Esophagus mucosa (tissue), 1 donor: ENCODE measurements at places on chromosomes 11 and 22. TPM values are rescaled to one million over a fixed set of nuclear protein-coding genes. Genes with fewer than 3 reads are reported as not detected.

The DNAJB7 gene
- total RNA-seq: not detected

The OR51B2 gene
- not detected for total RNA-seq

- ATAC-seq: no peak
Measured at GRCh38 chr11:31813391-31814175, 2.5 kb upstream of the PAX6 start.

DNA sequence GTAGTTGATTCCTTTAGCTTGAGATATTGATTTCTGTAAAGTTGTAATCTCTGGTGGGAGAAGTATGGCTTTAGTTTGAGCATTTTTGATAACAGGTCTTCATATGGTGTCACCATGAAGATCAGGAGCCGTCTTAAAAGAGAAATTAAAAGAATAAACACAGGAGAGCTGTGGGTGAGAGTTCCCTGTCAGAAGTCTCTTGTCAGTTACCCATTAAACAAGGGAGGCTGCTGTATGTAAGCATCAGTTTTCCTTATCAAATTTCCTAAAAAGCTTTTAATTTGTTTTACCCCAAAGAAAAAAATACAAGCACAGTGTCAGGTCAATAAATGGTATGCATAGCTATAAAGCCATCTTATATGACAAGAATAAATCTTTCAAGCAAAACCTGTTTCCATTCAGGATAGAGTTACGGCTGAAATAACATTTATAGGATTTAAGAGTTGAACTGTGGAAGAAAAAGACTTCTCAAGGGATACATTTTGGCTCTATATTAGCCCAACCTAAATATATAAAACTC lies 767.5 kb downstream of the JRKL start:
- ATAC-seq: no peak

DNA sequence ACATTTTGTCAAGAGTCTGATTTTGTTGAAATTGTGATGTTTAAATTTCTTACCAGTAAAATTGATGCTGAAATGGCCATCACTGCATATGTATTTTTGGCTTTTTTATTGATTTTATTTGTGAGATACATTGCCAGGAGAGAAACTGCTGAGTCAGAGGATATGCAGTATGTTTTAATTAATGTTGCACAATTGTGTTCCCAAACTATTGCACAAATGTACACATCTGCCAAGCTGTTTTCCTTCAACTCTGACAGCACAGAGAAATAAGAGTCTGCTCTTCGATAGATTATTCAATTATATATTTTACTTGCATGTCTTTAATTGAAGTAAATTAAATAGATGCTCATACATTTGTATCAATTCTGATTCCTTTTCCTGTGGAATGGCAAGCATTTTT lies 640.2 kb upstream of the LUZP2 start:
- no peak for ATAC-seq

- ATAC-seq: no peak
Measured at GRCh38 chr11:117176186-117176585, 2.4 kb upstream of the SIDT2 start.

DNA sequence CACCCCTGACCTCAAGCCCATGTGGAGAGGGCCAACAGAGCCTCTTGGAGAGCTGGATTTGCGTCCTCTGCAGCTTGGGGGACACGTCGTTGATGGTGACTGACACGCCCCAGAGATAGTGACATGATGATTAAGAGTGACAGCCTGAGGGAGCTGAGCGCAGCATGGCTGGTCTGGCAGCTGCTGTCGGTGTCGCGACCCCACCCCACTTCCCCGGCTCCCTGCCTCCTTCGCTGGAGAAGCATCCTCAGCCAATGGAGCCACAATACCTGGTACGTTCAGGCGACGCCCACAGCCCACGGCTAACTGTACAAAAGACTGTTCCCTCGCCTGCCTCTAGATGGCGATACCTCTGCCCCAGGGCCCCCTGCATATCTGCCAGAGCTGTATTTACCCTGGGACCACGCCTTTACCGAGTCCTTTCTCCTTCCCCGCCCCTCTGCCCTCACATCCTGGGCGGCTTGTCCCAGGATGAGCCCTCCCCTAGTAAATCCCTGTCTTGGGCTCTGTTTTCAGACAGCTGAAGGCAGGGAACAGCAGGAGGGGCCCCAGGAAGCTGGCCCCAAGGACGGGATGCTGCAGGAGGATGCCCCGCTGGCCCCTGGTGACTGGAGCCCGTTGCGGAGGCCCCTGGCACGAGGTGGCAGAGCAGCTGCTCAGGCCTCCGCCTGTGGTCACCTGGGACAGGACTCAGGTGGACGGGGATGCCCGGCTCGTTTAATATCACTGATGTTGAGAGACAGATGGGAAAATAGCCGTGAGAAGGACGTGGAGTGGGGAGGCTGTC lies 90.6 kb downstream of the RPS6KA4 start:
- ATAC-seq: peak; percentile 82

GRCh38 chr11:103928802-103929161 lies 107.7 kb upstream of the DDI1 start:
- no peak for ATAC-seq

DNA sequence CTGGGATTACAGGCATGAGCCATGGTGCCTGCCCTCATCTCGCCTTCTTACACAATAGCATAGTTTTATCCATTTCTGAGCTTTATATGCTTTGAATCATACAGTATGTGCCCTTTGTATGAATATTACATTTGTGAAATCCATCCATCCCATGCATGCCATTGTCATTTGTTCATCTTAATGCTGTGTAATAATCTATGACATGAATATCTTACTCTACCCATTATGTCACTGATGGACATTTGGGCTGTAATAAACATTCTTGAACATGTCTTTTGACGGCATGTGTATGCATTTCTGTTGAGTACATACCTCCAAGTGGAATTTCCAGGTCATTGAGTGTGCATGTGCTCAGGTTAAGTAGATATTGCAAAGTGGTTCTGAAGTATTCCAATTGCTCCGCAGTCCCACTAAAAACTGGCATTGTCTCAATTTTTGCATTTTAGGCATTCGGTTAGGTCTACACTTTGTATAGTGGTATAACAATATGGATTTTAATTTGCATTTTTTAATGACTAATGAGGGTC lies 339.3 kb upstream of the SYN3 start:
- no peak for ATAC-seq

The OR51E2 gene
- not detected for total RNA-seq

GRCh38 chr11:64084951-64085710 lies 49.4 kb downstream of the FLRT1 start:
- no peak for ATAC-seq

The GRIK4 gene
- 0.08 TPM for total RNA-seq

DNA sequence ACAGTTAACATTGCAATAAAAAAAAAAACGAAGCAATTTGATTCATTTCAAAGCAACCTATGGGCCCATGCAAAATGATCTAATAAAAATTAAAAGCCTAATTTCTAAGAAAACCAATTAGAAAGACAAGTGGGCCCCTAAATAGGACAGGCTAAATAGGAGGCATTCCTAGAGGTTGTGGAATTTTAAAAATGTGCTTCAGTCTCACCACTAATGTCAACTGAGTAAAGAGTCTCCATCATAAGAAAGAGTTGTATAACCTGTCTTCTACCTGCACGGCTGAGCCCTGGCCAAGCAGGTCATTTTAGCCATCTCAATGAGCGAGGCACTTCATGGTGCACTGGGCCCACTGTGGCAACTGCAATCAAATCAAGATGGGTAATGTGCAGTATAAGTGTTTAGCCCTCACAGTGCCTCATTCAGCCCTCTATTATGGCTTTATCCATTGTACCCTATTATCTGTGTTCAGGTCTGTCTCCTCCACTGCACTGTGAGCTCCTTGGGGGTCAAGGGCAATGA lies 76.4 kb downstream of the PRSS23 start:
- no peak for ATAC-seq

The TRIM77 gene
- total RNA-seq: not detected

The TSSK2 gene
- total RNA-seq: not detected

DNA sequence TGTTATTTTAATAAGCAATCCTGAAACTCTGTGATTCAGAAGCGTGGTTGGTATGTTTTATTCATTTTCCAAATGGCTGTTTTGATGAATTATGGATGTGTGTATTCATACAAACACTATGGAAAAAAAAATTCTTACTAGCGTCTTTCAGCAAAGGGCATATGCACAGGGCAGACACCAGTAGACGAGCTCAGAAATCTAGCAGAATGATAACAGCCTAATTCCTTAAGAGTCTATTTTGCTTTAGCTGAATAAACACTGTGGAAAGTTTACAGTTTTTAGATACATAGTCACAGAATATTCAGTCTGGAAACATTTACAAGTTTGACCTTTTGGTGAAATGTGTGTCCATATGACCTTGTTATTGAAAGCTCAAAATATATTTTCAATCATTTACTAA lies 418.8 kb upstream of the LUZP2 start:
- no peak for ATAC-seq

The ACRV1 gene
- total RNA-seq: not detected

- ATAC-seq: no peak
Measured at GRCh38 chr22:45966320-45966894, 10.6 kb downstream of the WNT7B start.

DNA sequence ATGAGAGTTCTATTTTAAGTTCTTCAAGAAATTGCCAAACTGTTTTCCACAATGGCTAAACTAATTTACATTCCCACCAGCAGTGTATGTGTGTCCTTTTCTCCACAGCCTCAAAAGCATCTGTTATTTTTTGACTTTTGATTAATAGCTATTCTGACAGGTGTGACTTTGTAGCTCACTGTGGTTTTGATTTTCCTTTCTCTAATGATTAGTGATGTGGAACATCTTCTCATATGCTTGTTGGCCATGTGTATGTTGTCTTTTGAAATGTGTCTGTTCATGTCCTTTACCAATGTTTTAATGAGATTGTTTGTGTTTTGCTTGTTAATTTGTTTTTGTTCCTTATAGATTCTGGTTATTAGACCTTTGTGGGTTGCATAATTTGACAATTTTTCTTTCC lies 18.0 kb upstream of the RAB38 start:
- no peak for ATAC-seq

DNA sequence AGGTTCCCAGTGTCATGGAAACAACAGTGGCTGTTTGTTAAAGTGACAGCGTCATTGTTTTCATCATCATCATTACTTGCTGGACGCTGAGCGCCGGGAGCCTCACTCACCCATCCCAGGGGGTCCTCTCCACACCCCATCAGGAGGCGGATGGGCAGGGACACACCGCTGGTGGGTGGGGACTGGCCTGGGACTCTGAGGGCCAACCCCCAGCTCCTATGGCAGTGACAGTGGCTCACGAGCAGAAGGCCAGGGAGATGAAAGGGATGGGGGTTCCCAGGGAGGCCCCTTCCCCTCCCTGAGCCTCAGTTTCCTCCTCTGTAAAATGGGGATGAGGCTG lies 76.6 kb upstream of the PRR5 start:
- no peak for ATAC-seq

The LDHAL6A gene
- total RNA-seq: not detected

DNA sequence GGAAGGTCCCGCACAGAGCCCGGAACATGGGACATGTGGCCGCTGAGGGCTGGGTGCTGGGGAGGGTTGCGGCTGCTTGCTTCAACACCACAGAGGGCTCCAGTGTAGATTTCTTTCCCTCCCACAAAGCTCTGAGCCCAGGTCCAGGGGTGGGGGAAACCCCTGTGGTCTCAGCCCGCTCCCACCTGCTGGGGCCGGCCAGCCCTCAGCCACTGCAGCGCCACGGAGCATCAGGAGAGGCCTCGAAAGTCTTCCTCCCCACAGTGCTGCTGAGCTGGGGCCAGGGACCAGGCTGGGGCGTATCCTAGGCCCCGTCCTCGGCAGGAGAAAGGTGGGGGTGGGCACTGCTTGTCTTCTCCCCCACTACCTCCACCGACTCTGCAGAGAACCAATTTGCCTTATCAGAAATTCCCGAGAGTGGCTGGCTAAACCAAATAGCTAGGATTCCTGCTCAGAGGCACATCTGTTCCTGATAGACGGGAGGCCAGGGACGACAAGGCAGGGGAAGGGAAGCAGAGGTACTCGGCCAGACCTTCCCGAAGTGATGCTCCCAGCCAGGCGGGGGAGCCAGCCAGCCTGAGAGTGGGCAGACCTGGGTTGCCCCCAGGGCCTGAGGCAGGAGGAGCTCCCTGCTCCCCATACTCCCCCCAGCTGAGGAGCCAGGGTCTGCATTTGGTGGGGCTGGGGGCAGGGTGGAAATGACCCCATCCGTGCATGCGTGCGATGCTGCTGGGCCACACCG lies 18.7 kb downstream of the IGF2 start:
- ATAC-seq: no peak

DNA sequence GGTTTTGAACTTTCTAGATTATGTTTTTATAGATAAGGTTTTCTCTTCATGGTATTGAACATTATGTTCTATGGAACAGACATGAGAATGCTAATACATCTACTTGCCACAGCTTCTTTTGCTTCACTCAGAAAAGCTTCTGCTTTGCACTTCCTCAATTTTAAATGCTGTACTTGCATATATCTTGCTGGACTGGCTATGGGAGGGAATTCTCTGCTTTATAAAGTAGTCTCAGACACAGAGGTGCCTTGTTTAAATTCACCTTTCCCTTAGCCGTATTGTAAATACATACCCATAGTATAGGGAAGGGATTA lies 173.9 kb downstream of the DDX10 start:
- peak; percentile 81 for ATAC-seq

- no peak for ATAC-seq
Measured at GRCh38 chr11:67626970-67627369, 2.8 kb downstream of the NUDT8 start.

DNA sequence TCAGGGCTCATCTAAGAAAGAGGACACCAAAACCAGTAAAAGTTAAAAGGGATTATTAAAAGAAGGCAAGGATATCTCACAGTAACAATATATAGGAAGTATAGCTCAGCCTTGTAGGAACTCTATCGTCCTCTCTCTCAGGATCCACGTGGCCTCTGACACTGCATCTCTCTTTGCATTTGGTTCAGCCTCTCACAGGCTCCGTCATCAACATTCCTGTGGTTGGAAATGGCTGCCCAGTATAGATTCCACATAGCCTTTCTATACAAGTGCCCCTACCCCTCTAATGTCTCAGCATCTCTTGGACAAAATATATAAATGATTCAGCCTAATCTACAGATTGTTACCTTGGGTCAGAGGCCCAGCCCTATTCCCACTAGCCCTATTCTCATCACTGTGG lies 101.3 kb upstream of the DBX1 start:
- no peak for ATAC-seq

DNA sequence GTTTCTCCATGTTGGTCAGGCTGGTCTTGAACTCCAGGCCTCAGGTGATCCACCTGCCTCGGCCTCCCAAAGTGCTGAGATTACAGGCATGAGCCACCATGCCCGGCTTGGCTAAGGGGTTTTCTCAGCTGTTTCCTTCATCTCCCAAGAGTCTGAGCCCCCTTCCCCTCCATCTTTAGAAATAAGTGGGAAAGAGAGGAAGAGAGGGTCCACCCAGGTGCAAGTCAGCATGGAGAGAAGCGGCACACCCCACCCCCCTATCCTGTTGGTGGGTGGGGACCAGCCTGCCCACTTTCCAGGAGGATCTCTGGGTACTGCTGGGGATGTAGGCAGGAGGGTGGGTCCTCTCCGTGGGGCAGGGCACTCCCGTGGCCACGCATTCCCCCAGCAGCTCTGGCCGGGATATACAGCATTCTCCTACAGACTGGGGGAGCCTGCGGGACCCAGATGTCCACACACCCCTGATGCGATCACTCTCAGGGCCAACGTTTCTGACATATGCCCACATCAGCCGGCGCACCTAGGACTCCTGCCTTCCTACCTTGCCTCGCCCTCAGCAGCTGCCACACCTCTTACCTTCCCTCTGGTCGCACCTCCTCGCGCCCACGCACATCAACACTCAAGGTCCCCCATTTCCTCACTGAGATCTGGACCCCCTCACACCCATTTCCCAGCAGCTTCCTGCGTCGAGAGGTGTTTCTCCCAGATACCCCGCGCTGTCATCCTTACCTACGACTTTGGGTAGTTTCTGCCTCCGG lies 8.9 kb downstream of the SCARF2 start:
- ATAC-seq: no peak

GRCh38 chr22:49212466-49212865 lies 615.2 kb downstream of the BRD1 start:
- peak; percentile 13 for ATAC-seq

GRCh38 chr11:104049116-104049515 lies 12.7 kb downstream of the DDI1 start:
- ATAC-seq: no peak
